ENCODE measurements at places on chromosomes 5 and 9.

DNA sequence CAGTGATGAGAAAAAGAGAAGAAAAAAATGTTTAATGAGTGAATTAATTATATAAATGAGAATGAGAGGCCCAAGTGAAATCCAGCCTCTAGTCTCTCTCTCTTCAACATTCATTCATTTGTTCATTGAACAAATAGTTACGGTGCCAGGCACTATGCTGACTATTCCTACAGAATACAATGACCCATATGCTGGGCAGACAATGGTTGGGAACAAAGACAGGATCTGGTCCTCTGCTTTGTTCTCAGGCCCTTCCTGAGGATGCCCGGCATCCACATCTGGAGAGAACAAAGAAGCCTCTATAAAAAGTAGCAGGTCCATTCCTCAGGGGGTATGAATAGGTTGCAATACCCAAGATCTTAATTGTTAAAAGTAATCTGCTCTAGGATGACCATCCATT is 6.9 kb downstream of the ADAM19 start:
- no peak for DNase-seq

DNA sequence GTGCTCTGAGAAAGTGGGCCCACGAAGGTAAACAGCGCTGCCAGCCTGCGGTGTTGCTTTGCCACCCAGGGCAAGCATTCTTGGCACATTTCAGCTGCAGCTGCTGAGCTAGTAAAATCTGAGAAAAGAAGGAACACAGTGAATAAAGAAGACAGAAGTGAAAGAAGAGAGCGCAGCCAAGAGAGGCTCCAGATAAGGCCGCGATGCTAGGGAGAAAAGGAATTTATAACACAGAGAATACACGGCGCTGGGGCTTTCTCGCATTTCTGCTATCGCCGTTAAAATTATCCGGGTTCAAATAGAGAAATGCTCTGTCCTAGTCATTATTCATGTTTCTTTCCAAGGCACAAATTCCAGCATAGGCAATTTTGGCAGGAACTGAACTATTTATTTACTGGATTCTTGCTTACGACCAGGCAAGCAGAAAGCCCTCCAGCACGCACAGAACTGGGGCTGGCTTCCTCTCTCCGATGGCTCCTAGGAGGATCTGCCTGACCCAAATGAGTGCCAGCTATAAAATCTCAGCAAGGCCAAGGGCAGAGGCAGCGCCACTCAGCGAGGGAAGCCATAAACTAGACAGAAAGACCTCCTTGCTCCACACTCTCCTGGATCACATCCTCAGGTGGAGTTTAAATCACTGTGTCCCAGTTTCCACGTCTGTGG is 111.2 kb downstream of the ATPSCKMT start:
- DNase-seq = no peak

GRCh38 chr5:123391009-123391408 is 32.2 kb downstream of the CEP120 start:
- DNase-seq = no peak

- DNase-seq = no peak
Measured at GRCh38 chr5:145554399-145554798, 280.7 kb downstream of the PRELID2 start.

GRCh38 chr5:124593952-124594351 is 152.5 kb downstream of the ZNF608 start:
- no peak for DNase-seq

GRCh38 chr5:89320421-89321277 is 437.7 kb upstream of the MEF2C start:
- no peak for DNase-seq

DNA sequence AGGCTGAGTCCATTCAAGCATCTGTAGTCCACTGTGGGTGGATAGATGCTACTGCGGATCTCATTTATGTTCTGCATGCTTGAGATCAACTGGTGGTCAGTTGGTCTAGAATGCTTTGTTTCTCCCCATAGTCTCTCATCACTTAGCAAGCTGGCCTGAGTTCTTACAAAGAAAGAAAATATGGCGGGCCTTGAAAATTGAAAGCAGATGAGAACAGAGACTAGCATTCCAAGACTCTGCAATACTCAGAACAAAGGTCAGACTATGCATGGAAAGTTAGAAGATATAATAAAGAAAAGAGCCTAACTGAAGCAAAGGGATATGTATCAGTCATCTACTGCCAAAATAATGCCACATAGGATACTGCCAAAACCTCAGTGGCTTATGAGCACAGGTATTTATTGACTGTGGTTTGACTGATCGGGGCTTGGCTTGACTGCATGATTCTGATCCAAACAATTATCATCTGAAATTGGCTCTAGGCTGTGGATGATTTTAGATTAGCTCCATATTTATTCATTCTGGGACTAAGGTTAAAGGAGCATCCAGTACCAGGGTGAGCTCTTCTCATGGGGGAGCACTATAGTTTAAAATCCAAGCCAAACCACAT is 258.9 kb downstream of the TAF11L14 start:
- no peak for DNase-seq

- no peak for DNase-seq
Measured at GRCh38 chr5:56610093-56610698, 205.2 kb upstream of the MAP3K1 start.

DNA sequence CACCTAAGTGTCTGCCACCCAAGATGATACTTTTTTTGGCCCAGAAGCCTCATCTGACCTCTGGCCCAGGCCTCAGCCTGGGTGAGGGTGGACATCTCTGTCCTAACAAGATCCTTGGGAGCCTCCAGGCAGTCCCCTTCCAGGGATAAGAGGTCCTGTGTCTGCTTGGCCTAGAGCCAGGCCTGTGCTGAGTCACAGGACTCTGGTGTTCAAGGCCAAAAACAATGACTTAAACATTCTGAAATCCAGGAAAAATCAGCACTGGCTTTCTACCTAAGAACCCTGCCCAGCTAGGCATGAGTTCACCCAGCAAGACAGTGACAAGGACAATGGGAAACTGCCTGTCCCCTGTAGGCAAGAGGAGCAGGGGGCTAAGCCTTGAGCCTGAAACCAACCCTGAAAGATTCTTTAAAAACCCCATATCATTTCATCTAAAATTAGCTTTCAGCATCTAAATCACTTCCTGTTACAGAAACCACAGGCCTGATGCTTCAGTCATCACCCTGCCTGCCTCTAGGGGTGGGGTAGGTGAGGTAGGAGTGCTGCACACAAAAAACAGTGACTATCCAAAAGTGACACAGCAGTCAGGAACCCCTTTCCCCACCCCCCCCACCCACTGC is 29.9 kb downstream of the CSF2 start:
- peak; percentile 50 for DNase-seq

- no peak for DNase-seq
Measured at GRCh38 chr5:173287086-173287485, 41.1 kb downstream of the STC2 start.

DNA sequence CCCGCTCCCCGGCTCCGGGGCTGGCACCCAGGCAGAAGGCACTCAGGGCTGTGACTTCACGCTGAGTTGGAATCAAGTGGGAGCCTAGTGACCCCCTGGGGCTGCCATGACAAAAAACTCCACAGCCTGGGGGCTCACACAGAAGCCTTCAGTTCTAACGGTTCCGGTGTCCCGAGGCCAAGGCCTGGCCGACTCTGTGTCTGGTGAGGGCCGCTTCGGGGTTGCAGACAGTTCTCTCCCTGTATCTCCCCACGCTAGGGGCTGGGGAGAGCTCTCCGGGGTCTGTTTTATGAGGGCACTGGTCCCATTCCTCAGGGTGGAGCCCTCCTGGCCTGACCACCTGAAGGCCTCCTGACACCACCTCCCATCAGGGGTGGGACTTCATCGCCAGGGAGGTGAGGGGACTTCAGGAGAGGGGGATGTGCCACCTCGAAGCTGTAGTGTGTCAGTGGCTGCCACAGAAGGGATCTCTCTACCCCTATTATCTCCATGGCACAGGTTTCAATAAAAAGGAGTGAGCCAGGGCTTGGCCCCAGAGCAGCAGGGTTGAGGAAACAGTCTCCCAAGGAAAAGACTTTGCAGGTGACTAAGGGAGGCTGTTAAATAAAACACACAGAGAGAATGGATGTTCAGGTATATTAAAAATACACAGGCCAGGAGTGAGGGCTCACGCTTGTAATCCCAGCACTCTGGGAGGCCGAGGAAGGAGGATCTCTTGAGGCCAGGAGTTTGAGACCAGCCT is 1.5 kb upstream of the SLC6A3 start:
- no peak for DNase-seq

DNA sequence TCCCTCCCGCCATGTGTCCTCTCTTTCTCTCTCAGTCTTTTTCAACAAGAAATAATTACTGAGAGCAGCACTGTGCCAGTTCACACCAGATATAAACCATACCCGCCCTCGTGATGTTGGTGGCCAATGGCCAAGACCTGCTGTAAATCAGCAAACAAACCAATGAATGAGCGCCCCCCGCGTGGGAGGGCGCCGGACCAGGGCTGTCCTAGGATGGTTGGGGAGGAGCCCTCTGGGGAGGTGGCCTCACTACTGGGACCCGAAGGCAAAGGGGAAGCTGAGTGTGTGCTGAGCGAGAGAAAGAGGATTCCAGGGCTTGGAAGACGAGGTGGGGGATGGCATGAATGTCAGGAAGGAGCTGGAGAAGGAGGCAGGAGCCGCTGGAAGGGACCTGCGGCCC is 51.2 kb upstream of the BARHL1 start:
- DNase-seq = no peak

DNA sequence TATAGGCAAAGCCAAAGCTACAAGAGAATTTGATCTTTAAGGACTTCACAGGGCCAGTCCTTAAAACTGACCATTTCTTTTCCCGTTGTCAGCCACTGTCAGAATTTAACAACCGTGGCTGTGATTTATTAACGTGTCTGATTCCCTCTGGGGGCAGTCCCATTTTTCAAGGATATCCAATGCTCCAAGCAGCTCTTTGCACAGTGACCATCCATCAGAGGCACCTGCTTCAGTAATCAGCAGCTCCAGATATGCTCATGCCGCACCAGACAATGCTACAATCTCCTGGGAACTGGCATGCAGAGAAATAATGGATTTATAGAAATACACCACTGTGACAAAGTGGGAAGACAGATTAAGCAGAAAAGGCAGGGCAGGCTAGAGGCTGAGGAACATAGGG is 163.3 kb upstream of the PPP1R2B start:
- no peak for DNase-seq

GRCh38 chr5:160966921-160967320 is 114.9 kb upstream of the ATP10B start:
- DNase-seq = no peak

DNA sequence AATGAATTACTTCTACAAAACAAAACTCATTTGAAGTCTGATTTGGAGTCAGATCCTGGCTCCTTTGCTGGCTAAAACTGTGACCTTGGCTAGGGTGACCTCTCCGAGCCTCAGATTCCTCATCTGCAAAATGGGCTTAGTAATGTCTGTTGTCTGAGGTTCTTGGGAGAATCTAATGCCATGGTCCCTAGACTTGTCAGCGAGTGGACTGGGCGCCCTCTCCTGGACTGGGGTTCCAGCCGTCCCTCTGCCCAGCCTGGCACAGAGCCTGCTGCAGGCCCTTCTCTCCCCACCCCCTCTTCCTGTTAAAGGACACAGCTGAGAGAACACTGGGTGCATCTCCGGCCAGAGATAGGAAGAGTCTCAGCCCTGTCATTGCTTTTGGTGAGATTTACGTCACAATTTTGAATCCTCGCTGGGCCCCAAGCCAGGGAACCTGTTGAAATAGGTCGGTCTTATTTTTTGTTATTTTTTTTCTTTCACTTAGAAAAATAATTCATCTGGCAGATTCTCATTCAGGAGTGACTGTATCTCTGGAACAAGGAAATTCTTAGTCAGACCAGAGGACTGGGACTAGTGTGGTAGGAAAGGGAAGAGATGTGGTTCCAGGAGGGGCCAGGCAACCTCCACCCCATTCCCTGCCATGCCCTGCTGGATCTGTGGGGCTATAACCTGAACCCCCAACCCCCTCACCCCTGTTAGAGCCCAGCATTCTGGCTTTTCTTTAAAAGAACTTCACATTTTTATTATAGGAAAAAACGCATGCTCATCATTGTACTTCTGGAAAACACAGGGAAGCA is 48.2 kb upstream of the RPL26L1 start:
- DNase-seq = no peak

DNA sequence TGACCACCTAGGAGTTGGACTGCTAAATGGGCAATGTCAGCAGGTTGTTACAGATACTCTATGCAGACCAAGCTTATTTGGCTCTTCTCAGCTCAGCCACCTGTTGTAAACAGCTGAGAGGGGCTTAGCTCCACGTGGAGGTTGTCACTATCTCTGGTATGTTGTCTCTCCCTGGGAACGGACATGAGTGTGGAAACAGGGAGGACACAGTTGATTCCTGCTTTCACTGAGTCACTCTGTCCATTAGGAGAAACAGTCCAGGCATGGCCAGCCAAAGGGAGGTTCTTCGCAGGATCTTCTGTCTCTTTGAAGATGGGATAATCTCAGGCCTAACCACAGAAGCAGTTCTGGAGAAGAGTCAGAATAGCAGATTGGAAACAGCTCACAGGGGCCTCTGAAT is 121.2 kb downstream of the PALM2AKAP2 start:
- DNase-seq = no peak

GRCh38 chr5:17304282-17304681 is 86.9 kb downstream of the BASP1 start:
- DNase-seq = no peak

- DNase-seq = no peak
Measured at GRCh38 chr9:83247732-83248131, 184.8 kb upstream of the RASEF start.

DNA sequence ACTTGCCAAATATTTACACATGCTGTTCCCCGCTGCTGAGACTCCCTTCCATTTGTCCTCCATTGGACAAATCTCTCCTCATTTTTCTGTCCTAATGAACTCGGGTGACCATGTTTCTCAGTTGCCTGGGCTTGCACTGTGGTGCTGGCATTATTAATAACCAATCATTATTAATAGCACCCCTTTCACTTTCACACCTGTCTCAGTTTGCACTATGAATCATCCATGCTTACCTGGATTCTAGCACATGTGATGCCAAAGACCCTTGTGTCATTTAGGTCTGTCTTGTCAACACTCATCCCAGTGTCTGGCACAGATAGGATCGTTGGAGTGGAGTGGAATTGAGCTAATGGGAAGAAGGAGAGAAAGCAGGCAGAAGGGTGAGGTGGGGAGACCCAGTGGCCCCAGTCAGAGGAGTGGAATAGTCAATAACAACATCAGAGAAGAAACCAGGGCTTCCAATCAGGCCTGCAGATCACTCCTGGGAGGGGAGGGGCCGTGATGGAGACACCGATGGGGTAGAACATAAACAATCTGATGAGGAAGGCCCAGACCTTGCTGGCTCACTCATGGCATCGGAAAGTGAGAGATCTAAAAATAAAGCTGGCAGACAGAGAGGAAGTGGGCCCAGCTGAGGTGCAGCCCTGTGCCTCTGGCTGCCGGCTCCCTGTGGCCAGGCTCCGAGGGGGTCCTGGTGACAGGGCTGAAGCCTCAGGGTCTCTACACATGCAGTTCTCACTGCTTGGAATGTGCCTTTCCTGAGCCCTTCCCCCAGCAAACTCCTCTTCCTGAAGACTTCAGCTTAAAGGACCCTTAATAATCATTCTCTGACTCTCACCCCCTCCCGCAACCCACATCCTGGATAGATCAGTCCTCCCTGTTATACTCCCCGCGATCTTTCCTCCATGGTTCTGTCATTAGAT is 33.5 kb upstream of the CRB2 start:
- DNase-seq = peak; percentile 20

Data from stimulated activated CD4-positive, alpha-beta T cell treated with anti-CD3 and anti-CD28 coated beads, Interleukin-1b, Interleukin-23, amount 100 ng/mL, for 4 hours (primary cell).